Nephron progenitor cell (in vitro differentiated cells): ENCODE measurements at places on chromosomes 2 and 18.

DNA sequence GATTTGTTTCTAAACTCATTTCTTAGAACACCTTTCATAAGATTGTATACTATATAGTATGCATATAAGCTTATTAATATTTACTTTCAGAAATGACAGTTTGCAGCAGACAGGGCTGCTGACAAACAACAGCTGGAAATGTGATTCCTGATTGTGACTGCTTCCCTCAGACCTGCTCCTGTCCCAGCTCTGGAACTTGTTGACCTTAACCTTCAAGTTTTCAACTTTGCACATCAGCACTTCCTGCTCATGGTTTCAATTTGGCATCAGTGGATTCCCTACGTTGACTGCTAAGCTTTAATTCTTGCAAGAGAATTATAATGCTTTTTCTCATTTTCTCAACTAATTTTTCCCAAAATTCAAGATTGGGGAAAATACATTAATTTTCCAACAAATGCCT is 459.2 kb upstream of the ACVR2A start:
- DNase-seq, result no peak

GRCh38 chr2:108935271-108935741 is 53.7 kb downstream of the EDAR start:
- no peak for DNase-seq

GRCh38 chr2:34093790-34094189 is 494.7 kb upstream of the FAM98A start:
- DNase-seq, result no peak

GRCh38 chr2:104050656-104051242 is 803.2 kb upstream of the POU3F3 start:
- DNase-seq, result no peak

DNA sequence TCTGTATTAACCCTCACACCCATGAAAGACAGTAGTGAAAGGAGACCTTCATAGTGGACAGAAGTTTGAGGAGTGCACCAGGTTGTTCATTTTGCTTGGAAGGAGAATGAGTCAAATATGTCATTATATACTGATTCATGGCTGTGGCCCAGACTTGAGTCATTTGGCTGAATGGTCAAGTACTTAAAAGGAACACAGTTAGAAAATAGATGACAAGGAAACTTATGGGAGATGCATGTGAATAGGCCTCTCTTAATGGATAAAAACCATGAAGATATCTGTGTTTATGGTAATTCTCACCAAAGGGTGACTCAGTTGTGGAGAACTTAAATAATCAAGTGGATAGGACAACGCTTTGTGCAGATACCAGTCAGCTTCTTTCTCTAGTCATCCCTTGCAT is 524.7 kb upstream of the CNTNAP5 start:
- no peak for DNase-seq
